ENCODE measurements at places on chromosomes 6 and 20.

- no peak for DNase-seq
These were observed 93.5 kb upstream of the LOC128125822 start for GRCh38 chr6:63478734-63479133.

DNA sequence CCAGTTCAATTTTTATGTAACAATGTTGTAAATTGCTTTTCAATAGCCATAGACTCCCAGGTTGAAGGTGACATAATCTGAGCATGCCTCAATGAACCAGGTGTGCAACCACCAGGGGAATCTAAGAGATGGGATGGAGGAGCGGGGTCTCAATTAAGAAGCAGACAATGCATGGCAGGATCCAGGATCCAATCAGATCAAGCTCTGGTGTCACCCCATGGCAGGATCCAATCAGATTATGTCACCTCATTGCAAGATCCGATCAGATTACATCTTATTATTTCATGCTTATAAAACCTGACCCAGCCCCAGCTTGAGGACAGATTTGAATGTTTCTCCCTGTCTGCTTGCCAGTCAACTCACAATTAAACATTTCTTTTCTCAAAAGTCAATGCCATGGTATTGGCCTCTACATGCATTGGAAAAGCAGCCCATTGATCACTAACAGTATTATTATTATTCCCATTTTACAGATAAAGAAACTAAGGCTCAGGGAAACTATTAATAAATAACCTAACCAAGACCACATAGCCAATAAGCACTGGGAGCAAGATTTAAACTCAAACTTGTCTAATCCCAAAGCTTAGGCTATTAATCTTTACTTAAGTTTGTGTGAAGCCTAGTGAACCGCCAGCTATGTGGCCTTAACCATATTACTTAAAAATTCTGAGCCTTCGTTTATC lies 14.3 kb upstream of the SIRT5 start:
- no peak for DNase-seq

- DNase-seq: no peak
These were observed 86.3 kb downstream of the GMPR start for GRCh38 chr6:16324606-16325225.

GRCh38 chr6:106630366-106630765 lies 988 bp downstream of the QRSL1 start:
- DNase-seq: no peak

DNA sequence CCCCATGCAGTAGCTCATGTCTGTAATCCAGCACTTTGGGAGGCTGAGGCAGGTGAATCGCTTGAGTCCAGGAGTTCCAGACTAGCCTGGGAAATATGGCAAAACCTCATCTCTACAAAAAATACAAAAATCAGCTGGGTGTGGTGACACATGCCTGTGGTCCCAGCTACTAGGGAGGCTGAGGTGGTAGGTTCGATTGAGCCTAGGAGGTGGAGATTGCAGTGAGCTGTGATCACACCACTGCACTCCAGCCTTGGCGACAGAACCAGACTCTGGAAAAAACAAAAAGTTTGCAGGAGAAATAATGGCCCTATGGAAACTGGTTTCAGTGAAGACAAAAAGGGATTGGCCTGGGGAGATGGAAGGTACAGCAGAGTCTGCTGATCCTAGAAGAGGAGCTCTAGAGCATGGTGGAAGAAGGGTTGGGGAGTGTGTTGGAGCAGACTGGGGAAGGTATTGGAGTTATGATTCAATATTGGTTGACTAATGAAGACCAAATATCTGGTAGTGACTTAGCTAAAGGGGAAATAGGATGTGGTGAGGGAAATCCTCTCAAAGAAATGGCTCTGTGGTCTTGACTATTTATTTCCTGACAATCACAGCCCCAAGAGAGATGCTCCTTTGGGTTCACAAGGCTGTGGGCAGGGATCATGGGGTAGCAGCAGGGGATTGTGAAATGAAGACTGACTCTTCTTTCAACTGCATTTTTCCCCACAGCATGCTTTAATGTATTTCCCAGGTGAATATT lies 281.9 kb downstream of the UTRN start:
- DNase-seq: no peak

DNA sequence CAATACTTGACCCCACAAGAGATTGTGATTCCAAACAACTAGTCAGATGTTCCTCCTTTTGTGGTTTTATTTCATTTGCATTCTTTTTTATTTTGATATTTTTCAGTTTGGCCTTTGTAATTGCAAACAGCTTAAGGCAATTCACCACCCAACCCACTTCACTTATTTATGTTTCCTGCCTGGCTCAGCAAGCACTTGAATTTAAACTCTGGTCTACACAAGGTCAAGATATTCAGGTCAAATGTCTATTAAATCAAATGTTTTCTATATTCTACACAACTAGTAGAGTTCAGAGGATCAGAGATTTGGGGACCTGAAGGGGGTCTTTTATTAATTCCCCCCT lies 100.1 kb downstream of the SGK1 start:
- DNase-seq: no peak

DNA sequence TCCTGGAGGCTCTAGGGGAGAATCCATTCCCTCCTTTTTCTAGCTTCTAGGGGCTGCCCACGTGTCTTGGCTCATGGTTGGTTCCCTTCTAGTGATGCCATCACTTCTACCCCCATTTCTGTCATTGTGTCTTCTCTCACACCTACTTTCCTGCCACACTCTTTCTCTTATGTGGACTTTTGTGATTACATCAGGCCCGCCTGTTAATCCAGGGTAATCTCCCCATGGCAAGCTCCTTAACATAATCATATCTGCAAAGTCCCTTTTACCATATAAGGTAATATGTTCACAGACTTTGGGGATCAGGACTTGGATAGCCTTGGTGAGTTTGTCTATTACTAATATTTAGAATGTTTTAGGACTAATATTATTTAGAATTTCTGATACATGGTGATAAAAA lies 111.9 kb downstream of the DNAH8 start:
- no peak for DNase-seq

- no peak for DNase-seq
These were observed 74.6 kb upstream of the TAB2 start for GRCh38 chr6:149242883-149243282.

DNA sequence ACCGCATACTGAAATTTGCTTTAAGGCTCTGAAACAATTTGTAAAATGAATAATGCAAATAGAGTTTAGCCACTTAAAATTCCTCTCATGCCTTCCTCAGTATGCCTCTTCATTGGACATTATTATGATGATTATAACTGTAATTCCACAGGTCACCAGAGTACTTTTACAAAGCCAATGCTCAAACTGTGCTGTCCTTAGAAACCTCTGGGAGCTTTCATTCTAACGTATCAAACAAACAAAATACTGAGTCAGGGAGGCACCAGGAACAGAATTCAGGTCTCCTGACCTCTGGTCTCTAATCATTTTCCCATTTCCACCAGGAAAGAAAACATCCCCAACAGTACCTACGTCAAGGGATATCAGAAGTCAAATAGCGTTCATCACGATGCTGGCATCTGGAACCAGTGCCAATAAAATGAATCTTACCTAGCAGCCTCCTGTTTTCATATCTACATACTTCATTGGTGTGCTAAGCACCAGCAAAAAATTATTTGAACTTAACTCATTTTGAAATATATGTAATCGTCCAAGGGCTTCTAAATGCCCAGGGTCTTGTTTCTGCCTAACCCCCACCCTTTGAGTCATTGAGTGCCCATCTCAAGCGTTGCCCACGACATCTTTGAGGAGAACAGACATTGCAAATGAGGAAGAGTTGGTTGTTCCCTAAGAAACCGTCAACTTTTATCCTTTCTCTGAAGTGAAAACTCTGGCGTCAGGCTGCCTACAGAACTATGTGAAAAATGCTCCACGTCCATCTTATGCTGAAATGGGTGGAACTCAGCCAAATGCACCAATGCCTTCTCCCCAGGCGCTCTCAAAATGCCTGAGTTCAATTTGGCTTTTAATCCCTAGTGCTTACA lies 37.9 kb downstream of the NEDD9 start:
- DNase-seq: no peak

Data from stimulated activated naive CD8-positive, alpha-beta T cell treated with anti-CD3 and anti-CD28 coated beads, Interleukin-15, amount 100 ng/mL, for 72 hours (primary cell).